Natural killer cell (primary cell): ENCODE measurements at places on chromosomes 16 and 17. TPM values are rescaled to one million over a fixed set of nuclear protein-coding genes. Genes with fewer than 3 reads are reported as not detected.

Gene ABCA6
- 0.75 TPM for total RNA-seq

Gene FOXL1
- total RNA-seq = 0.10 TPM

DNA sequence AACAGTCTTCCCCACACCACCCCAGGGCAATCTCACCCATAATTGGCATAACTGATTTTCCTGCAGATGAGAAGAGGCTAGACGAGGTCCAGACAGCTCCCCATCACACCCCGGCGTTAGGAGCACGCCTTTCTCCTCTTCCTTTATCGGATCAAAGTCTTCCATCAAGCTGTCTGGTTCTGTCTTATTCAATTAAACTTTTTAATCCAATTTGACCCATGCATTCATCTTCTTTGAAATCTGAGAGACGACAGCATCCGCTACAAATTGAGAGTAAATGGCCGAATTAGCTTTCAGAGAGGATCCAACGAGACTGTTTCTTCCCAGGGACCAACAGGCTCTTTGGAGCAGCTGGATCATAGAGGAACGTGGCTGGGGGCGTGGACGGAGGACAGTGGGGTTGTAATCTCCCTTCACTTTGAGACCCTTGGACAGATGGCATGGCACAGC, 44.4 kb upstream of the GPRC5B start:
- H3K4me1 ChIP-seq = no peaks in the 10 kb centered on the region
- DNase-seq = no peak
- H3K36me3 ChIP-seq = no peaks in the 10 kb centered on the region
- no peaks in the 10 kb centered on the region for H3K27me3 ChIP-seq
- H3K27ac ChIP-seq = no peak overlapping the region
- no peak overlapping the region for H3K4me3 ChIP-seq

DNA sequence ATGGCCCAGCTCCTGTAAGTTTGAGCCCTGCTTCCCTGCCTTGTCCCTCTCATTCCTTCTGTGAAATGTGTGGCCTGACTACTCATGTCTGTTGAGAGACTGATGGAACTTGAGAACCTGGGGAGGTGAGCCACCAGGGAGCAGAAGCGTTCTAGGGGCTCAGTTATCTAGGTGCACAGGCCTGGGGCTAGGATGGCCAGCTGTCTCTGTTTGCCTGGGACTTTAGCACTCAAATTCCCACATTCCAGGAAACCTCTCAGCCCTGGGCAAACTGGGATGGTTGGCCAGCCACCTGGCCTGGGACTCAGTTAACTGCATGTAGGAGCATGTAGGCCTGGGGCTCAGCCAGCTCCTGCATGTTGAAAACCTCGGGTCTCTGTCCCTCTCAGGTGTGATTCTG, 9.3 kb upstream of the EPN3 start:
- no peaks in the 10 kb centered on the region for H3K27me3 ChIP-seq
- H3K27ac ChIP-seq = no peak overlapping the region
- no peak overlapping the region for H3K4me3 ChIP-seq
- H3K36me3 ChIP-seq = no peaks in the 10 kb centered on the region

- no peak overlapping the region for H3K4me3 ChIP-seq
- H3K27ac ChIP-seq = no peak overlapping the region
- no peaks in the 10 kb centered on the region for H3K27me3 ChIP-seq
- no peak for DNase-seq
- peaks cover 38% of the 10 kb centered on the region for H3K36me3 ChIP-seq
Observed at GRCh38 chr16:23629516-23629915, 11.6 kb downstream of the PALB2 start.

DNA sequence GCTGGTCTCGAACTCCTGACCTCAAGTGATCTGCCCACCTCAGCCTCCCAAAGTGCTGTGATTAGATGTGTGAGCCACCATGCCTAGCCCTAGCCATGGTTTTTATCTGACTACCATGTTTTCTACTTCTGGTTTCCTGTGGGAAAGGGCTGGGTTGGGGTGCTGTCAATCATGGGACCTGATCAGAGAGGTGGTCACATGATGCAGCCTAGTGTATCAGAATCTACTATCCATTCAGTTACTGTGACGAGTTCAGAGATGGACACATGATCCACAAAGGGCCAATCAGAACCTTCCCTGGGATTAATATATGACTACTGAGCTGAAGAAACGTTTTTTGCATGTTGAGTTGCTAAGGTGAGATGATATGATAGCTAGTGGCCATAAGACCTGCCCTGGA, 59.1 kb downstream of the ABCC6 start:
- H3K27me3 ChIP-seq = no peaks in the 10 kb centered on the region
- DNase-seq = no peak
- no peak overlapping the region for H3K4me3 ChIP-seq
- H3K36me3 ChIP-seq = no peaks in the 10 kb centered on the region
- H3K4me1 ChIP-seq = no peaks in the 10 kb centered on the region

DNA sequence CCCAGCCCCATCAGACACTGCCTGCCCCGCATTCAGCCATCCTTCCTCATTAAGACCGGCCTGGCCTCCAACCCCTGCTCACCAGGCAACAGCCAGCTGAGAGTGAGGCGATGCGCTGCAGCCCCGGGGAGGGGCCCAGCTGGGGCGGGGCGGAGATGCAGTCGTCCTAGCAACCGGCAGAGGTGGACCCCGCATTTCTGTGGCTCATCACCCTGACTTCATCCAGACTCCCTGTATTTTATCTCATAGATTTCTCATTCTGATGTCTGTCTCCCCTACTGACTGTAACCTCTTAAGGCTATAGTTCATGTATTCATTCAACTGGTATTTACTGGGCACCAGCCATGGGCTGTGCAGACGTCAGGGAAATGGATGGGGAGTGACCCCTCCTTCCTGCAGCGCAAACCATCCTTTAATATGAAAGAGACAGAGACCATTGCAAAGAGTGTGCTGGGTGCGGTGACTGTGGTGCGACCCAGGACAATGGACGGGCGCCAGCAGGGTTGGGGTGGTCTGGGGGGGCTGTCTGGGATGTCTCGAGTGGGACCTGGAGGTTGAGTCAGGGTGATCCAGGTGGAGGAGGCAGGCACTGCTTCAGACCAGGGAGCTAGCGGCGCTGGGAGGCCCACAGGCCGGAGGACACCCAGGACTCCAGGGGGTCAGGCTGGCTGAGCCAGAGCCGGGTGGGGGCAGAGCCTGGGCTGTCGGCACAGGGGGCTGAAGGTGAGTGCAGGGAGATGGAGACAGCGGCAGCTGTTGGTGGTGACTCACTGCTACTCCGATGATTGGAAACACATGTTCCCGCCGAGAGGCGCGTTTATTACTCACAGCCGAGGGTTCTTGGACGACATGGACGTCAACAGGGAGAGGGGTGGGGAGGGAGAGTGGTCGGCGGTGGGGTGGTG, 10.5 kb upstream of the TIMP2 start:
- H3K4me1 ChIP-seq = peaks cover 13% of the 10 kb centered on the region
- no peak for DNase-seq
- no peak overlapping the region for H3K27ac ChIP-seq
- no peaks in the 10 kb centered on the region for H3K27me3 ChIP-seq
- no peak overlapping the region for H3K4me3 ChIP-seq
- no peaks in the 10 kb centered on the region for H3K36me3 ChIP-seq

- H3K36me3 ChIP-seq = peaks cover 9% of the 10 kb centered on the region
- peak; percentile 40 for DNase-seq
- peaks cover 96% of the 10 kb centered on the region for H3K4me1 ChIP-seq
- no peaks in the 10 kb centered on the region for H3K27me3 ChIP-seq
- peak overlapping the region; percentile 99 for H3K27ac ChIP-seq
Observed at GRCh38 chr16:81823111-81823510, 44.0 kb downstream of the PLCG2 start.

- no peak for DNase-seq
- peaks cover 24% of the 10 kb centered on the region for H3K4me1 ChIP-seq
Observed at GRCh38 chr17:75895370-75896155, 1.2 kb downstream of the TRIM65 start.
